Testis (tissue), 5 donors: ENCODE measurements at places on chromosomes 16 and 17. TPM values are rescaled to one million over a fixed set of nuclear protein-coding genes. Genes with fewer than 3 reads are reported as not detected.

The ORC6 gene
- 44.4 TPM for total RNA-seq

The FADS6 gene
- 1.4 TPM for total RNA-seq

GRCh38 chr16:529012-529575, 1.6 kb downstream of the CAPN15 start:
- no peak for DNase-seq

GRCh38 chr17:80938556-80938955, 53.1 kb upstream of the CHMP6 start:
- DNase-seq, result no peak

GRCh38 chr17:64418506-64419339, 28.1 kb upstream of the PECAM1 start:
- DNase-seq, result peak; percentile 25
